Thymus (tissue), 14 donors: ENCODE measurements at places on chromosomes 16 and 17.

- no peak for DNase-seq
Measured at GRCh38 chr17:8082292-8082691, 5.2 kb downstream of the ALOX12B start.

DNA sequence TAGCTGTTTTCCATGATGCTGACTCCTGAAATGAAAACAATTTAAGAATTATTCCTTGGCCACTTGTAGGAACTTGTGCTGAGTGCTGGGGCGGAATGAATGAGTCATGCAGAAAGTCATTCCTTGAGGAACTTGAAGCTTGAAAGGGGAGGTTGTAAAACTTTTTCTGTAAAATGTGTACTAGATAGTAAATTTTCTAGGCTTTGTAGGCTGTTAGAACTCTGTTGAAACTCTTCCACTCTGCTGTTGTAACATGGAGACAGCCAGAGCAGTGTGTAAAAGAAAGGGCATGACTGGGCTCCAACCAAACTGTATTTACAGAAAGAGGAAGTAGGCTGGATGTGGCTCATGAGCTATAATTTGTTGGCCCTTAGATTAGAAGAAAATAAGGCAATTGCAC lies 46.1 kb downstream of the ABCA8 start:
- no peak for DNase-seq

GRCh38 chr17:16013943-16014407 lies 14.4 kb downstream of the TTC19 start:
- no peak for DNase-seq

DNA sequence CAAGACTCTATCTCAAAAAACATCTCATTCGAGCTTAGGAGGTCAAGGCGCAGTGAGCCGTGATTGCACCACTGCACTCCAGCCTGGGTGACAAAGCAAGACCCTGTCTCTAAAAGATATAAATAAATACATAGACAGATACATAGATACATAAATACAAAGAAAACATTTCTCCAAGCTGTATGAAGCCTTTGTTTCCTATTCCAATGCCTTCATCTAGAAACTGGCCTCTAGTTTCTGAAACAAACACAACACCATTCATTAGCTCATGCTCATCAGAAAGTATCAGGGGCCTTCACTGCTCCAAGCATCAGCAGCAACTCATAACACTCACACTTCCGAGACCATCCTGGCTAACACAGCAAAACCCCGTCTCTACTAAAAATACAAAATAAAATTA lies 10.3 kb upstream of the ASGR2 start:
- DNase-seq: no peak

DNA sequence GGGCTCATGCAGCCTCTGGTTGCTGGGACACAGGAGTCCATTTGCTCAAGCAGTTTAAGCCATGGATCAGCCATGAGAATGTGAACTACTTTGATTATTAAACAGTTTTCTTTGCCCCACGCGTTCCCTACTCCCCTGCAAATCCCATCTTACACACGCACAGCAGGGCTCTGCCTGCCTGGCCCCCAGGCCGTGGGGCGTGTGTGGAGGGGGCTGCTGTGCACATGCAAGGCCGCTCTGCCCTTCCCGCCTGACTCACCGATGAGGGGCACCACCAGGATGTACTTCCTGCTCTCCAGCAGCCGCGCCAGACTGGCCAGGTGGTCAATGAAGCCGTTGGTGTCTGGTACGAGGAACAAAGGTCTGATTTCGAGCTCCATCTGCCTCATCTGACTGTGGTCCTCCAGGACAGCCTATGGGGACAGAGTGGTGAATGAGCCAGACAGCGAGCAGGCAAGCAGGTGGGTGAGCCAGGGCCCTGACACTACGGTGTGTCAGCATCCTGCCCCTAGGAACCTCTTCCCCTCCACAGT lies 13.7 kb downstream of the HIC1 start:
- DNase-seq: no peak

DNA sequence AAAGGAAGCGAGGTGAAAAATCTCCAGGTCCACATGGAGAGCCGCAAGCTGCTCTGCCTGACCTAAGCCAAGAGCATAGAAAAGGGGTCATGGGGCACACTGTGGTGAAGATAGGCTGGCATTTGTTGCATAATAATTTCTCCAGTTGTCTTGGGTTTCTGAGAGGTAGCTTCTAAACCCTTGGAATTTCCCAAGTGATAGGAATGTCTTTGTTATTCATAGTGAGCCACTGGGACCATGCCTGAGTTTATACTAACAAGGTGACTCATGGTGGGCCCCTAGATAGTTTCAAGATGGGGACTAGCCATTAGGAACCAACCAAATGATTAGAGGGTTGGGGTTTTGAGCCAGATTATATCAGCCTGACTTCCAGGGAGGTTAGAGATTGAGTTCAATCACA lies 25.6 kb downstream of the SOST start:
- DNase-seq: no peak

DNA sequence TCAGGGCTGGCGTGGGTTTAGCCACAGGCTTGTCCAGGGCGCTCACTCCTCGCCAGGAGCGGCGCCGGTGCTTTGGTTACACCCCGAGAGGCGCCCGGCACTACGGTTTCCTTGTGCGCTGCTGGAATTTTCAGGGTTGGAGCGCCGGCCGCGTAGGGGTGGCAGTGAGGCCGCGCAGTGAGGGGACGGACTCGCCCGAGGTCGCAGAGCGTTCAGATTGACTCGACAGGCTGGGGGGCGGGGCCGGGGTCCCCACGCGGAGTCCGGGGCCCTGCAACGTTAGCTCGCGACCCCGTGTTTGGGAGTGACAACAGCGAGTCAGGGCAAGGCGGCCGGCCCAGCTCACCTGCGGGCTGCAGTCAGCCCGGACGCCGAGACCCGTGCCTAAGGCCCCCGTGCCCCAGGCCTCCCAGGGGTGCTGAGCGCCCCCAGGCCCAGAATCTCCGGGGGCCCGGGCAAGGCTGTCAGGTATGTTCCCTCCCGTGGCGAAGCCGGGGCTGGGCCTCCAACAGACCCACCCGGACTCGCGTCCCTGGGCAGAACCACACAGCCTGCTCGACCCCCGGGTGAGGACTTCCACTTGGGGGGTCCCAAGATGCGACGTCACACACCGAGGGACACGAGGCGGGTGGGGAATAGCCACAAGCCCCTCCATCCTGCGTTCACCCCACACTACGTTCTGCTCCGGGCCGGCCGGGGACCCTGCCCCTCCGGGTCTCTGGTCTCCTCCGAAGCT lies 1.3 kb upstream of the ACTG1 start:
- DNase-seq: no peak

GRCh38 chr17:4559139-4559791 lies 1.1 kb downstream of the GGT6 start:
- no peak for DNase-seq
